Activated B cell treated with CpG ODN at 0.5 μM for 24 hours (primary cell): ENCODE measurements at places on chromosomes 2 and 18. TPM values are rescaled to one million over a fixed set of nuclear protein-coding genes. Genes with fewer than 3 reads are reported as not detected.

Gene SLC9A4
- 0.05 and 0.11 TPM in 2 replicates for total RNA-seq

DNA sequence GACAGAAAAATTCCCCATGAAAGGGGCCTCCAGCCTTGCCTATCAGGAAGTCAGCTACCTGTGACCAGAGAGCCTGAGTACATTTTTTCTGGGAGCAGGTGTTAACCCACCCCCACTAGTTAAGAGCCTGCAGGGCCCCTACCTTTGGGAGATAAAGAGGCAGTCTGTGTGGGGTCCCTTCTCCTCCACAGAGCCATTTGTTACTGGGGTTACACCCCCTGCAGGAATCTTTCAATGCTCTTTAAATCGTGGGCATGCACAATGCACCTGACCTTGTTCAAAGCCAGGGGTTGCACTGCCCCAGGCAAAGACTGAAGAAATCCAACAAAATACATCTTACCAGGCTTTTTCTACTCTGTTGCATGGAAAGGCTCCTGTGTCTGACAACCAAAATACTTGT lies 15.7 kb upstream of the LYPD6 start:
- H3K36me3 ChIP-seq, result no peaks in the 10 kb centered on the region
- H3K27ac ChIP-seq, result no peak overlapping the region
- H3K27me3 ChIP-seq, result peaks cover 13% of the 10 kb centered on the region

DNA sequence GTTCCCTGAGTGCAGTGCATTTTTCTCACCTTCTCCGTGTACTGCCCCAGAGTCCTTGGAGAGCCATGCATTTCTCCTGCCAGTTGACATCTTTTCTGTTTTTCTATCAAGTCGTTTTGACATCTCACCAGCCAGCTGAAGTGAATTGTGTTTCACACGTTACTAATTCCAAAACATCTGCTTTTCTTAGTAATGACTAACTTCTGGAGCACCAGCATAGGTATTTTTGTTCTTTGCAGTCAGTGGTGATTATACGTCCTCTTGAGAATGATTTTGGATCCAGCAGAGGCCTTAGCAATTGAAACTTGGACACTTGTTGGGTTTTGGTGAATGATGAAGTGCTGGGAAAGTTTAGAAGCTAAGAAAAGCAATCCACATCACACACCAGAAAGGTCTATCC lies 112.5 kb downstream of the PIK3C3 start:
- no peak for DNase-seq
- H3K36me3 ChIP-seq, result peaks cover 71% of the 10 kb centered on the region
- no peak overlapping the region for H3K4me3 ChIP-seq
- H3K4me1 ChIP-seq, result no peaks in the 10 kb centered on the region
- no peak overlapping the region for H3K27ac ChIP-seq

DNA sequence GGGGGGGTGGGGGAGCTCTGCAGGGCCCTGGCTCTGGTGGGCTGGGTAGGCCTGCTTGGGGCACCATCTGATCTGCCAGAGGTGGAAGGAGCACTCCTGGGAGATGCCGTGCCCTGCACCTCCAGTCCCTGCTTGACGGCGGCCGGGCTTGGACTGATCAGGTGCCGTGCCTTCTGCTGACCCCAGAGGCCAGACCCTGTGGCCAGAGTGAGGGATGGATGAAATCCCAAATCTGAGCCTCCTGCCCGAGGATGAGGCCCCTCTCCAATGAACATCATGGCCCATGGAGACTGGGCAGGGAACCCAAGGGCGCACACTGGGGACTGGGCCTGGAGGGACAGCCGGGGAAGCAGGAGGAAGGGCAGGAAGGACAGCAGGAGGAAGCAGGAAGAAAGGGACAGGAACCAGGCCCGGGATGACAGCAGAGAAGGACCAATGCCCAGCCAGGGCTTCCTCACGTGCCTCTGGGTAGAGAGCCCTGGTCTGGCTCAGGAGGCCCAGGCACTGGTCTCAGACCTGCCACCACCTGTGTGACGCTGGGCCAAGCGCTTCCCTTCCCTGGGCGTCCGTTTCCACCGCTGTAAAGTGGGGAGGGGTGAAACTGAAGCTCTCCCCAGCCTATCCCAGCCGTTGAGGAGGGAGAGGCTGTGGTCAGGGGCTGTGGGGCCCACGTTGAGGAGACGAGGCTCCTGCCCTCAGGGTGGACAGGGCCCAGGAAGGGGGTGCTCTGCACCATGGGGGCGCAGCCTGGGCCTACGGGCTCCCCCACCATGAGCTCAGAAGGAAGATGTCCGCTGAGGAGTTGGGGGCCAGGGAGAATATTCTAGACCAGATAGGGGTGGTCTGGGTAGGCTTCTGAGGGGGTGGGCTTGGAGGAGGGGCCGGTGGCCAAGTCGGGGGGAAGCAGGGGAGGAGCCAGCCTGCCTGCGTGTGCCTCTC lies 1.0 kb upstream of the GPR35 start:
- H3K4me3 ChIP-seq, result no peak overlapping the region
- DNase-seq, result peak; percentile 12
- peaks cover 24% of the 10 kb centered on the region for H3K4me1 ChIP-seq
- no peak overlapping the region for H3K27ac ChIP-seq
- H3K36me3 ChIP-seq, result no peaks in the 10 kb centered on the region

GRCh38 chr2:200600549-200601225 lies 14.9 kb downstream of the AOX1 start:
- H3K27me3 ChIP-seq, result peaks cover 16% of the 10 kb centered on the region
- no peak for DNase-seq
- H3K36me3 ChIP-seq, result no peaks in the 10 kb centered on the region

- no peaks in the 10 kb centered on the region for H3K27me3 ChIP-seq
- H3K27ac ChIP-seq, result no peak overlapping the region
- H3K36me3 ChIP-seq, result peaks cover 82% of the 10 kb centered on the region
- H3K4me1 ChIP-seq, result no peaks in the 10 kb centered on the region
- H3K4me3 ChIP-seq, result no peak overlapping the region
These were observed 69.6 kb upstream of the EMILIN2 start for GRCh38 chr18:2777241-2777640.

DNA sequence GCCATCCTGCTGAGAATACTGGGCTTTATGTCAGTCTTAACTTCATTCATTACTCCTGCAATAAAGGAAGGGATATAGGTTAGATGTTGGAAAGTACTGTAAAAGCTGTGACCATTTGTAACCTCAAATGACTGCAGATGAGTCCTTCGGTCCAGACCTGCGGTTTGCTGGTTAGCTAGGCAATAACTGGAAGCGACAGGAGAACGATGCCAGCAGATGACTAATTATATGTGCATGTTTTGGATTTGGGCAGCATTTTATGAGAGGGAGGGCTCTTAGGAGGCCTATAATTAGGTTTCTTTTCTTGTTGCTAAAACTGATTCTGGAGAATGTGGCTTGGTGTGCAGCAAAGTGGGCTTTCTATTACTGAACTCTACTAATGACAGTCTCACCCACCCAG lies 205.6 kb downstream of the TMEM182 start:
- no peak overlapping the region for H3K4me3 ChIP-seq
- no peaks in the 10 kb centered on the region for H3K27me3 ChIP-seq
- H3K4me1 ChIP-seq, result no peaks in the 10 kb centered on the region
- DNase-seq, result no peak
- no peaks in the 10 kb centered on the region for H3K36me3 ChIP-seq

Gene FAHD2A
- total RNA-seq, result 16.8 and 23.4 TPM in 2 replicates

GRCh38 chr2:23694058-23695045 lies 232.6 kb downstream of the ATAD2B start:
- H3K27me3 ChIP-seq, result no peaks in the 10 kb centered on the region
- no peak overlapping the region for H3K4me3 ChIP-seq
- H3K27ac ChIP-seq, result no peak overlapping the region
- no peaks in the 10 kb centered on the region for H3K4me1 ChIP-seq
- H3K36me3 ChIP-seq, result peaks cover 23% of the 10 kb centered on the region

Gene RND3
- not detected in 2 replicates for total RNA-seq
